Fibroblast of skin of abdomen (primary cell): ENCODE measurements at places on chromosomes 3 and 15.

DNA sequence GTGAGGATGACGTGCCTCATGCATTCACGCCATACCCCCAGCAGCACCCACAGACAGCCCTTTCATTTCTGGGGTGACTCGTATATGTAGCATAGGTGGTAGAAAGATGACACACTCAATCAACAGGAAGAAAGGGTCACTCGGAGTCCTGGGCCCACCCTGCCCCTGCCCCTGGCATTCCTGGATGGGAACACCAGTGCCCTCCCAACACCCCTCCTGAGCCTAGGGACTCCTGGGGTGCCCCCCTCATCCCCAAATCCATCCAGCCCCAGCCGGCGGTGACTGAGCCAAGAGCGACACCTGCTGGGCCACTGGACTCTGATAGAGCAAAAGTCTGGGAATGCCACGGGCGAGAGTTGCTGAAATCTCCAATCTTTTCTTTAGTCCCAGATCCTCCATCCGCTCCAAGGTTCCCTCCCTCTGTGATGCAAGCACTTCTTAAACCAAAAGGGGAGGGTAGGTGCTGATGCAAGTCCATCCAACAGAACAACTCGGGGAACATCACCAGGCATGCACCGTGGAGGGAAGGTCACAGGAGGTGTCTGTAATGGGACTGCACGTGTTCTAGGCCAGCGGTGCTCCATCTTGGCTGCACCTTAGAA, 31.1 kb downstream of the ACAN start:
- DNase-seq, result peak; percentile 64

GRCh38 chr3:98918586-98918985, 17.1 kb upstream of the DCBLD2 start:
- DNase-seq, result peak; percentile 17

DNA sequence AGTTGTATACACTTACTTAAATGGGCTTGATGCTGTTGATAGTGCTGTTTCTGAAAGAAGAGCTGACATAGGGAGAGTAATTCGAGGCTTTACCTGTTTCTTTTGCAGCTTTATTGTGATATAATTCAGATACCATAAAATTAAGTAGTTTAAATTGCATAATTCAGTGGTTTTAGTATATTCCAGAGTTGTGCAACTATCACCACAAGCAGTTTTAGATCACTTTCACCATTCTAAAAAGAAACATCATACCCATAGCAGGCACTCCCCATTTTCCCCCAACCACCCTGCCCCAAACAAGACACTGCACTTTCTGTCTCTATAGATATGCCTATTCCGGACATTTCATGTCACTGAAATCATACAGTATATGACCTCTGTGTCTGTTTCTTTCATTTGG, 98.5 kb downstream of the MTHFS start:
- no peak for DNase-seq

DNA sequence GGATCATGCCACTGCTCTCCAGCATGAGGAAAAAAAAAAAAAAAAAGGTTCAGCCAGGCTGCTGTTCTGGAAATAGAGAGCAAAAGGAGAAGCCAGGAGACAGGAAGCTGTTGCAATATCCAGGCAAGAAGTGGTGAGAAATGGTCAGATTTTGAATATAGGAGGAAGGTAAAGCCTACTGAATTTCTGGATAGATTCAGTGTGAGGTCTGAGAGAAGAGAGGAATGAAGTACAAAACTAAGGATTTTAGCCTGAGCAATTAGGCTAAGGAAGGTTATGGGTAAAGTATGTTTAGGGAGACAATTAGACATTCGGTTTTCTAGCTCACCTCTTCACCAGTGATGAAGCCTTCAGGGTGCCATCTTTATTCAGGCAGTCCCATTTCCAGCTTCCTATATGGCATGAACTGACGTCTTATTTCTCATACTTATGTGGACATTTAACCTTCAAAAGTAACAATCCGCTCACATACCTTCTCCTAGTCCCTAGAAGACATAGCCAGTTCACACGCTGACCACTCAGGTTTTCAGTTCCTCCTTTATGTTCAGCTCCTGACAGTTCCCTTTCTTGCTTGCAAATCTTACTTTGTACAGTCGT, 57.2 kb downstream of the KIF9 start:
- DNase-seq, result peak; percentile 74

DNA sequence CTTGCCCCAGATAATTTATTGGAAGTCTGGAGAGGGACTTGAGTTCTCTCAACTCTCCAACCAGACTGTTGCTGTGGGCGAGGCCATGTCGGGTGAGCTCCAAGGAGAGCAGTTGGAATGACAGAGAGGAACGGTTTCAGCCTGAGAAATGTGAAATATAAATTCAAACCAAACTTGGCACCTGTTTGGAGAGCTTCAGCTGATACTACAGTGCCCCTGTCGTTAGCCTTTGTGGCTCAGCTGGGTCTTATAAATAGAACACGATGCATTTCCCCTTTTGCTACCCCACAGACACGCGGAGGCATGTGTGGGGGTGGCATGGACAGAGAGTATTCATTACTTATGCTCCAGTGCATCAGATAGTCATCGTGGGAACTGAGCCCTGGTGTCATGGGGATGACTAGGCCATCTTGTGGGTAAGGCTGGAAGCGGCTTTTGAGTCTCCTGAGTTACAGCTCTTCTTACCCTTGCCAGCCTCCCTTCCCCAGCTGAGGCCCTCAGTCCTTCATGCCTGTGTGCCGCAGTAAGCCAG, 15.6 kb downstream of the SMAD3 start:
- DNase-seq, result peak; percentile 75

- DNase-seq, result no peak
Observed at GRCh38 chr3:72065872-72066641, 281.1 kb upstream of the PROK2 start.

DNA sequence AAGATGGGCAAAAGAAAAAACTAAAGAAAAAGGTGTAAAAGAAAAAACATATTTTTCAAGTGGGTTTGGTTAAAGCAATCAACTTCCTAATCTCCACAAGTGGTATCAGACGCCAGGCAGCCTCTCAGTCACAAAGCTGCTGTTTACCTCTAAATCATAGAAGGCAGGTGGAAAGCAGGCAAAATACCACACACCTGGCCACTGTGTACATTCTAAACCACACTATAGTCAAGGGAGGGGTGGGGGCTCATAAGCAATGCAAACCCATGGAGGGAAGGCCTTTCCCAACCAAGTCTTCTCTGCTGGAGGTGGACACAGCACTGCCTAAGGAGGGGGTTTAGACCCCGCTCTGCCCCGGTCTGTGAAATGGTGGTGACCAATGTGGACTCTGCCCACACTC, 50.4 kb downstream of the MCF2L2 start:
- DNase-seq, result no peak

DNA sequence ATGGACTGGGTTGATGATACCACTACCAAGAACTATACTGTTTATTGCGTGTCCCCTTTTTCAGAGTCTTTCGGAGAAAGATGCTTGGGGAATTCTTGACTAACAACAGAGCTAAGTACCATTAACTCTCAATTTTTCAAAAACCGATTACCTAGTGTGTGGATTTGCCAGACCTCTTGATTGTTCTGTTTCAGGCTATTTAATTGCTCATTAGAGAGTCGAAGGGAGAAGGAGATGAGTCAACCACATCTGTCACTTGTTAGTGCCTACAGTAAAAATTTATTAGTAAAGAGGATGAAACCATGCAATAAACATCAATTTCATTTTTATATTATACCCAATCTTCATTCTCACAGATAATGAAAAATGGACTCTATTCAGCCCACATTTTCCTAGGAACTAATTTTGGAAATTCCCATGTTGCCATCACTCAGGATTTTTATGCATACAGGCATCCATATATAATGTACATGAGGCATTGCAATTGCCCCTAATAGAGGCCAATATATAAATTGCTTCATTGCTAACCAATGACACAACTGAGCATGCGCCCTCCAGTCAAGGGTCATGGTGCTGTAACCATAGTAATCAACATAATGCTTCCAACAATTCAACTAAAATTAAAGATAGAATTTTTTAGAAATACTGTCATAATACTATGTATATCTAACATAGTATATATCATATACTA, 541.7 kb downstream of the TBL1XR1 start:
- DNase-seq, result peak; percentile 11

DNA sequence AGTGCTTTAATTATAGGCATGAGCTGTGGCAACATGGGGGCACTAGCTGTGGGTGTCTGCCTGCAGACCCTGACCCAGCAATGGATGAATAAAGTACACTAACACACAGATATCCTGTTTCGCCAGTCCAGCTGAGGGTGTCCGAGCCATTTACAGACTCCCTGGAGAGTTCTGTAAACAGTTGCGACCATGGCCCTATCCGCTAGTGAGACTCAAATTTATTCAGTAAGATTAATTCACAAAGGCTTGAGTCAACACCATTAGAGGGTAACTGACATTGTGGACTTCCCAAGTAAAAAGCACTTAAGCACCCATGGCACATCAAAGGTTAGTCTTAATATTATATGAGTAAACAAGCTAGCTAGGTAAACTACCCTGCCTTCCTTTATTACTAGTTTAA, 161.6 kb downstream of the TBL1XR1 start:
- no peak for DNase-seq

DNA sequence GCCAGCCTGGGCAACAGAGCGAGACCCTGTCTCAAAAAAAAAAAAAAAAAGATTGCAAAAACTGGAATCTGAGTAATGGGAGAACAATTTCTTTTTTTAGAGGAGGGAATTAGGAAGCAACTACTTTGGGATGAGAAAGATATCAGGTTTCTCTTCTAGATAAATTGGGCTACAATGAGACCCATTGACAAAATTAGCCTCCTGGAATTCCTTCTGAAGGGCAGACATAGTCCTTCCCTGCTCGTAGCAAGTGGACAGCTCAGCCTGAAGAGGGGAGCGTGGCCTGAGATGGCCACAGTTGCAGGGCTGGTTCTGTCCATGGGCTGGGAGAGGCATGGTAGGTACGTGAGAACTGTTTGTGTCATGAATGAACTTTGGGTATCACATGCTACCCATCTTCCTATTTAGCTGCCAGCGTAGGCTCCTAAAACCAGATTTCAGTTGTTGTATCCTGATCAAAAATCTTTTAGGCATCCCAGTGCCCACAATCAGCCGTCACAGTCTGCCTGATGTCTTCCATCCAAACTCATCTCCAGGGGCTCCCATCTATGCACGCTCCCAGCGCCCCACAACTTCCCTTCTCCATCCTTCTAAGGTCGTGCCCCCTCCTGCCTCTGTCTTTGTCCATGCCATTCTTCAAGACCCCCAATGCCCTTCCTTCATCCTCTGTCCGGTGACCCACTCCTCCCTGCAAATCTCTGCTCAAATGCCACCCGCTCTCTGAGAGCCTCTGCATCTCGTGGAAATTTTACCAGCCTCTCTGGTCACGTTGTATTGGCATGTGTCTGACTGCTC, 92.0 kb upstream of the NR2E3 start:
- DNase-seq, result no peak

DNA sequence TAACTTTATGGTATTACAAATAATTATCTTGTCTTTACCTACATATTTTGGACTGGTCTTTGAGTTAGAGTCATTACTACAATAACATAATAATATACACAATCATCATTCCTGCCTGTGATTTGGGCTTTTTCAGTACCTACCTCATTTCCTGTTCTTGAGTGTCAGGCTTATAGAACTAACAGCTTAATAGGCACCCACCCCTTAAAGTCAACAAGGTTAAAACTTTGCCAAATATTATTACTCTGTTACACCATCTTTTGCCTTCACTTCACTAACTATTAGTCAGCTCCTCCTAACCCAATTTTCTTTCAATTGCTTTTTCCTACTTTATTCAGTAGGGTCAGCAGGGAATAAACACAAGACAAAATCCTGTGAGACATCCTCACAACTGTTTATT, 488.7 kb upstream of the AGTR1 start:
- no peak for DNase-seq

DNA sequence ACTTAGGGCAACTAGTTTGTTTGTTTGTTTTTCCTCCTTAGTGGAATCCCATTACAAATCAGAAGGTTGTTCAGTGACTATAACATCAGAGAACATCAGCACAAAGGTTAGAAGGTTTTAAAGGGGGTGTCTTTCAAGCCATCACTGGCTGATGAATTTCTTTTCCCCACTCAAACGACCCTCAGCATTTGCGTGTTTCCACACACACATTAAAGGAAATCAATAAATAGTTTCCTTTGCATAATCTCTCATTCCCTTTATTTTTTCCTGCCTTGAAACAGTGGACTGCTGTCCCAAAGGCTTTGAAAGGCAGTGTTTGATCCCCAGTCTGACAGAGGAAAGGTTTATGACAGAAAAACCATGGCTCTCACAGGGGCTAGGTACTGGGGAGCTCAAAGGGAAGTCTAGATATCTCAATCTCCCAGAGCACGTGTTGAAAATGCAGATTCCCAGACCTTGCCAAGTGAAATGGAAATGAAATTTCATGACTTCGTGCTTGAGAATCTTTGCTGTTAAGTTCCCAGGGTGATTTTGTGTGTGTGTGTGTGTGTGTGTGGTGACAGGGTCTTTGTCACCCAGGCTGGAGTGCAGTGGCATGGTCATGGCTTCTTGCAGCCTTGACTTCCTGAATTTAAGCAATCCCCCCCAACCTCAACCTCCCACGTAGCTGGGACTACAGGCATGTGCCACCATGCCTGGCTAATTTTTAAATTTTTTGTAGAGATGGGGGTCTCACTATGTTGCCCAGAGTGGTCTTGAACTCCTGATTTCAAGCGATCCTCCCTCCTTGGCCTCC, 2.2 kb upstream of the INTS14 start:
- no peak for DNase-seq

- no peak for DNase-seq
Observed at GRCh38 chr3:31713816-31714215, 181.1 kb downstream of the STT3B start.

DNA sequence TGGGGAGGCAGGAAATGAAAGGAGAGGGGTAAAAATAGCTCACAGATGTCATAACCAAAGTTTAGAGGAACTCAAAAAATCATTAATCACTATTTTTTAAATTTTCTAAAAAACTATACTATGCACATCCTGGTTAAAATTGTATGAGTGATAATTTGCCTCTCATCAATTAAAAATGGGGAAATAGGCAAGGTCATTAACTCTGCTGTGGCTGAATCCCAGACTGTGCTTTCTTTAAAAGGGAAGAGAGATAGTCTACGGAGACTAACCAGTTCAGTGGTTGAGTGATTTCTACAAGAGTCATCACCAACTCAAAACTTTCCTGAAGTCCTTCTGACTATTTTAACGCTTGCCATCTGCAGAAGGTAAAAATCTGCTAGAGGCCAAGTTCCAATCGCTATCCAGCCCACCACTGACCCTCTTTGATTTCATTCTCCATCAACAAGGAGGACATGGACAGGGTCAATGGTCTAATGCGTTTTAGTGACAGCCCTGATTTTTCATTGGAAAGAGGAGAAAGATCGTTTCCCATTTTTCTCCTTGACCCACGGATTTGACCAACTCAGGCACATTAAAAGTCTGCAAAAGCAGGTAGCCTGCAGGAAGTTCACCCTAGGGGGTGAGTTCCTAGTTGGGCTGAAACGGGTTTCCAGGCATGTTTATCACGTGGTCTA, 850 bp downstream of the SUCLG2 start:
- no peak for DNase-seq
